ENCODE measurements at places on chromosomes 2 and 18. TPM values are rescaled to one million over a fixed set of nuclear protein-coding genes. Genes with fewer than 3 reads are reported as not detected.

Gene STK11IP
- 0.51 TPM for total RNA-seq

Gene GPR75
- 2.1 TPM for total RNA-seq

Gene TXNDC2
- not detected for total RNA-seq

Gene BABAM2
- total RNA-seq = 62.1 TPM

Gene TLX2
- not detected for total RNA-seq

Gene REG3A
- total RNA-seq = not detected

Gene ADGRF3
- not detected for total RNA-seq

Gene UGT1A7
- not detected for total RNA-seq

Gene EFEMP1
- total RNA-seq = 205 TPM

Gene MEP1B
- total RNA-seq = not detected

Gene INHA
- total RNA-seq = not detected

Gene PIAS2
- 48.1 TPM for total RNA-seq

Gene SPEG
- total RNA-seq = 22.9 TPM

GRCh38 chr18:32454593-32454992 is 16.1 kb downstream of the GAREM1 start:
- H3K4me1 ChIP-seq = no peaks in the 10 kb centered on the region
- H3K27ac ChIP-seq = peak overlapping the region; percentile 20
- H3K4me3 ChIP-seq = no peak overlapping the region
- H3K27me3 ChIP-seq = no peaks in the 10 kb centered on the region

DNA sequence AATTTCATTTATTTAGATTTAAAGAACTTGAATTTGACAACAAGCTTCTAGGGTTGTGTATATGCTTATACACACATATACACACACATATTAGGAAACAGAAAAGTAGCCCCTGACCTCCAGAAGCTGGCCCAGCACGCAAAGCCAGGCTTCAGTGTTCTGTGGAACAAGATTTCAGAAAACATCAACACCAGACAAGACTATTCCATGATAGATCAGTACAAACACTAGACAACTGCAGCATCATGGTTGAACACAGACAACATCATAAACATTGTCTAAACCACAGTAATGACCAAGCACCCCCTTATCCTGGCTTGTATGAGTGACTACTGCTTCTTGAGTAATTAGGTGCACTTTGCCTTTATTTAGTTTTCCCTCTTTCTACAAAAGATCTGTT is 457.6 kb downstream of the TMEM182 start:
- H3K27me3 ChIP-seq = no peaks in the 10 kb centered on the region
- no peaks in the 10 kb centered on the region for H3K4me1 ChIP-seq
- DNase-seq = no peak
- no peak overlapping the region for H3K4me3 ChIP-seq
- no peaks in the 10 kb centered on the region for H3K36me3 ChIP-seq

DNA sequence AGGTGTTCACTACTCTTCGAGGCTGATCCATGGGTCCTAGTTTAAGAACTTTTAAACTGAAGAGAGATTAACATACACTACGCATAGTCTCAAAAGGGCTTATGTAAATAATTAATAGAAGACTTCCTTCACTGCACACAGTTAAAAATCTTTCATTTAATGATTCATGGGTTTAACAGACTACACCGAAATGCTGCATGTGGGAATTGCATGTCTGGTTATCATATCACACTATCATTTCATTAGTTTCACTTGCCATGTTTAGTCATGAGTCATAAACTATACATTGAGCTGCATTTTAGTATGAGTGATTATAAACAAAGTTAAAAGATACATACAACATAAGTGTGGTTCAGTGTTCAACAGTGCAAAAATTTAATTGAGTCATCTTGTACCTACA is 31.2 kb downstream of the GLS start:
- DNase-seq = no peak
- no peak overlapping the region for H3K4me3 ChIP-seq
- H3K4me1 ChIP-seq = no peaks in the 10 kb centered on the region
- no peaks in the 10 kb centered on the region for H3K36me3 ChIP-seq
- no peak overlapping the region for H3K27ac ChIP-seq
- H3K27me3 ChIP-seq = no peaks in the 10 kb centered on the region

- no peak overlapping the region for H3K27ac ChIP-seq
- no peaks in the 10 kb centered on the region for H3K36me3 ChIP-seq
- no peaks in the 10 kb centered on the region for H3K27me3 ChIP-seq
- H3K4me1 ChIP-seq = no peaks in the 10 kb centered on the region
- H3K4me3 ChIP-seq = no peak overlapping the region
Observed at GRCh38 chr2:206203331-206203730, 43.6 kb downstream of the EEF1B2 start.

DNA sequence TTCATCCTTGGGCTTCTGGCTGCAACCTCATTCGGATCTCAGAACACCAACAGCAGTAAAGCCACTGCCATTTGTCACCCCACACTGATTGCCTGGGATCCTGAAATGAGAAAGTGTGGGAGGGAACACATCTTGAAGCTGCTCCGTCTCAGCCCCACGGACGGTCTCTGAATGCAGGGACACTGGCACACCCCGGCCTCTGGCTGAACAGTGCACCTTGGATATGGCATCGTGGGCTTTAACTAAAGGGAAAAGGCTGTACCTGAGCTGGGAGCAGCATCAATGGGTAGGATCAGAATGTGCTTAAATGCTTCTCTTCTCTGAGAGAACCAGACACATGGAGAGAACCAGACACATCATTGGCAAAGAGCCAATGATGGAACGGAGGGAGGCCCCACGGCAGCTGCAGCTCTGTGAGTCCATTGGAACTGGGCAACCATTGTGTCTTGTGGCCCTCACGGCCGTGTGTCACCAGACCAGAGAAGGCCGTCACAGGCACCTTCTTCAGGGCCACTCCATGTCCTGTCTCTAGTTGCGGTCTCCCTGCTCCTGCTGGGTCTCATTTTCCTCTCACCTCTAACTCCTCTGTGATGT is 193.4 kb upstream of the MYT1L start:
- no peak for DNase-seq
- H3K27me3 ChIP-seq = no peaks in the 10 kb centered on the region
- H3K4me1 ChIP-seq = no peaks in the 10 kb centered on the region
- H3K27ac ChIP-seq = no peak overlapping the region
- H3K36me3 ChIP-seq = no peaks in the 10 kb centered on the region

DNA sequence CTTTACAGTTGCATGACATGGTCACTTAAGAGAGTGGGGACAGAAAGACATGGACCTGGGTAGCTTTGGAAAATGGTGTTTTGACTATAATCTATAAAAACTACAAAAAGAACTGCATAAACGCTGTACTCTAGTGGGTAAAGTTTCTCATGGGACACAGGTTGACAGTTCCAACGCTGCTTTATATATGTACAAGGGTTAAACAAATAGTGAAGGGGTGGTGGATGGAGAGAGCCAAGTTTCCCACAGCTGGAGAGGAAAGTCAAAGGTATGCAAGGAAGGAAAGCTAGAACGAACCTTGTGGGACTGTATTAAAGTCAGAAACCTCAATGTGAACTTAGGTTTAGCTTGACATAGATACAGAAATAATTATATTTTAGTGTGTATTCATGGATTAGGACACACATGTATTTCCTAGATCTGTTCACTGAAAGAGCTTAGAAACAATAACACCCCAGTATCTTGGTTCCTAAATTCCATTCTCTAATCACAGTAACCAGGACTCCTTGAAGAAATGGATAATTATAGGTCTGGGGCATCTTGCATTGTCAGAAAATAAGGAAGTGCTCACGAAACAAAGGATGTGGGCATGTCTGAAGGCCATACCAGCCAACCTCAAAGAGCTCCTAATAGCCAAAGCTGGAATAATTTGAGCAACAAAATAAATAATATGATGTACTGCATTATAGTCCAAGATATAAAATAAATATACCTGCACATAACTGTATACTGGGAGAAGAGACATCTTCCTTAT is 28.8 kb downstream of the TANC1 start:
- no peaks in the 10 kb centered on the region for H3K27me3 ChIP-seq
- H3K36me3 ChIP-seq = no peaks in the 10 kb centered on the region
- DNase-seq = no peak
- peaks cover 6% of the 10 kb centered on the region for H3K4me1 ChIP-seq

- DNase-seq = no peak
- no peaks in the 10 kb centered on the region for H3K27me3 ChIP-seq
- no peaks in the 10 kb centered on the region for H3K4me1 ChIP-seq
- H3K4me3 ChIP-seq = no peak overlapping the region
Observed at GRCh38 chr18:24679062-24679461, 218.6 kb downstream of the HRH4 start.

GRCh38 chr2:174597345-174598047 is at the start of gene WIPF1:
TSS of gene WIPF1 (minus strand) at chr2:174597804. CDS start at chr2:174585573, 12,231 bp downstream.
- no peaks in the 10 kb centered on the region for H3K27me3 ChIP-seq
- no peak within 1 kb of the TSS for H3K4me3 ChIP-seq
- H3K27ac ChIP-seq = peak within 1 kb of the TSS; percentile 51
- DNase-seq = no peak
- H3K4me1 ChIP-seq = peaks cover 3% of the 10 kb centered on the region

GRCh38 chr2:73823416-73823815 is 5.3 kb upstream of the STAMBP start:
- DNase-seq = no peak
- no peak overlapping the region for H3K4me3 ChIP-seq
- no peaks in the 10 kb centered on the region for H3K4me1 ChIP-seq
- H3K36me3 ChIP-seq = no peaks in the 10 kb centered on the region

DNA sequence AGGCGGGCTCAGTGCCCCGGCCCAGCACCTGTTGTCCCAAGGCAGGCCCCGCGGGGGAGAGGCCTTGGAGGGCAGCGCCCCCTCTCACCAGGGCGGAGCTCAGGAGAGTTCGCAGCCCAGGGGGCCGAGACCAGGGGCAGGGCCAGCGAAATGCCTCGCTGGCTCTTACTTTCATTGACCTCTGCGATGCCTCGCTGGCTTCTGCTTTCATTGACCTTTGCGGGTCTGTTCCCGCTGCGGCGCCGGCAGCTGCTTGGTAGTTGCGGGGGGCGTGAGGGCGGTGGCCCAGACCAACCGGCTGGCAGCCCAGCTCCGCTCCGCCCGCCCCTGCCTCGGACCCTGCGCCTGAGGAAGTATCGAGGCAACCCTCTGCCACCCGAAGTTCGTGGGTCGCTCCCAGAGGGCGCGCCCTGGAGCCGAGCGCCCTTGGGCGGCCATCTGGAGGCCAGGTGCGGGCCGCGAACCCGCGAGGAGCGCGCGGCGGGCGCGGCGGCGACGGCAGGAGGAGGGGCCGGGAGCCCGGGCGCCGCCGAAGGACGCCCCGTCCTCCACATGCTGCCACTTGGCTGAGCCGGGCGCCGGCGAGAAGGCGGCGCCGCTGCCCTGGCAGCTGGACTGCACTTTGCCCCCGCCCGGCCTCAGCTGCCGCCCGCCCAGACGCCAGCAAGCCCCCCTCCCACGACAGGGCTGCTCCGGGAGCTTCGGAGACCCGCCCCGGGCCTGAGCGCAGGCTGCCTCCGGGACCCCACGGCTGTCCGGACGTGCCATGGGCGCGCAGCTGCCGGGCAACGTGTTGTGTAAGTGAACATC is 118.0 kb upstream of the MSTN start:
- no peaks in the 10 kb centered on the region for H3K27me3 ChIP-seq
- DNase-seq = peak; percentile 36
- H3K36me3 ChIP-seq = no peaks in the 10 kb centered on the region
- H3K27ac ChIP-seq = peak overlapping the region; percentile 79

DNA sequence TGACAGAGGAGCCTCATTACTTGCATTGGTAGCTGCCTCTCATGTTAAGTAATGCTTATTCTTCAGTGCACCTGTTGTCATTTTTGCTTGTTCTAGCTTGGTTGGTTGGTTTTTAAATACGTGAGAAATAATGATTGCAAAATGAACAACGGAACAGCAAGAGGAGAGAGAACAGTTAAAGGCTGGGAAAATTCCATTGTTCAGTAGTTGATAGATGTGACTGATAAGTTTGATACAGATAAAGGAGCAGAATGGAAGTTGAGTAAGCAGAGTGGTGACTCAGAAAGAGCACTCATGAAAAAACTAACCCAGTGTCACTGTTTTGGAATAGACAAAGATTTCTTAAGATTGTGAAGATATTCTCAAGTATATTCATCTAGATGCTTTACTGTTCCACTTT is 50.5 kb downstream of the MTA3 start:
- H3K27me3 ChIP-seq = no peaks in the 10 kb centered on the region
- no peaks in the 10 kb centered on the region for H3K36me3 ChIP-seq
- no peak overlapping the region for H3K27ac ChIP-seq
- no peak overlapping the region for H3K4me3 ChIP-seq
- H3K4me1 ChIP-seq = no peaks in the 10 kb centered on the region

- H3K4me3 ChIP-seq = no peak overlapping the region
- DNase-seq = no peak
- H3K36me3 ChIP-seq = no peaks in the 10 kb centered on the region
Observed at GRCh38 chr2:192952245-192952644, 757.5 kb upstream of the TMEFF2 start.

DNA sequence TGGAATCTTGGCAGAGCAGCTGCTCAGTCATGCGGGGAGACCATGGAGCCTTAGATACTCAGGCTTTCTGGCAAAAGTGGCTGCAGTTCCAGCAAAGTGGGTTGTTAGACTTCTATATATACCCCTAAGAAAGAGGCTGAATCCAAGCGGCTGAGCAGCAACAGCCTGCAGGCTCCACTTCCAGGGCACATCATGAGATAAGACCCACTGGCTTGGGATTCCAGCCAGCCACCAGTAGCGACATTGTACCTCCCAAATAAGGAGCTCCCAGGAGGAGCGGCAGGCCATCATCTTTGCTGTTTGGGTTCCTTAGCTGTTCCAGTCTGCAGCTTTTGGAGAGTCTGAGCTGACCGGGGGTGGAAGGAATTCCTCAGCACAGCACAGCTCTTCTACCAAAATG is 150.3 kb upstream of the ST6GAL2 start:
- H3K27ac ChIP-seq = no peak overlapping the region
- H3K4me1 ChIP-seq = no peaks in the 10 kb centered on the region
- H3K27me3 ChIP-seq = no peaks in the 10 kb centered on the region
- no peak for DNase-seq
- H3K36me3 ChIP-seq = no peaks in the 10 kb centered on the region

DNA sequence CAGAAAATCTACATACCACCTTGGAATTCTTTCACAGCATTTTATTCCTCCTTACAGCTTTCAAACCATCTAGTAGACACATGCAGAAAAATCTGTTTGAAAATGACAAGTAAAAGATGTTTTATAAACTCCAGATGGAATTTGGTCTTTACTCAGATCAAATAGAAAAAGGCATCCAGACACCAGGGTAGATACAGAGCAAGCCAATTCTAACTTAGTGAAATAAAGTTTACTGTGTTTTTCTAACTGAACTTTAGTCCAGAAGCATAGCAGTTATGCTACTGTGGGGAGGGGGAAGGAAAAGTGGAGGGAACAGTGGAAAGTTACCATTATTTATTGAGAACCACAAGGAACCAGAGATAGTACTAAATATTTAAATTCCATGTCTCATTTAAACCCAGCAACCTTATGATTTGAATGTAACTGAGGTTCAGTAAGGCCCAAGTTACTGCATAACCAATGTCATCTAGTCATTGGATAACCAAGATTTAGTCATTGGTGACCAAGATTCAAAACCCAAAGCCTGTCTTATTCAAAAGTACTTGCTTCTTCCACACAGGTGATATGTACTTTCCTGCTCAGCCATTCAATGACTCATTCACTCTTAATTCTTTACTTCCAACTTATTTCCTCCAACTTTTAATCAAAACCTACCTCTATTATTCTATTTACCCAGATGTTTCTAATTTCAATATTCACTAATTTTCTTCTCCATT is 57.7 kb downstream of the RAD51AP2 start:
- DNase-seq = no peak
- no peaks in the 10 kb centered on the region for H3K4me1 ChIP-seq
- H3K4me3 ChIP-seq = no peak overlapping the region
- no peaks in the 10 kb centered on the region for H3K27me3 ChIP-seq
- no peaks in the 10 kb centered on the region for H3K36me3 ChIP-seq
- no peak overlapping the region for H3K27ac ChIP-seq
